ENCODE measurements at places on chromosomes 5 and 9. TPM values are rescaled to one million over a fixed set of nuclear protein-coding genes. Genes with fewer than 3 reads are reported as not detected.

- no peak for DNase-seq
These were observed 42.9 kb downstream of the TRIP13 start for GRCh38 chr5:935510-936084.

GRCh38 chr5:151427258-151427657 is 20.1 kb upstream of the SLC36A1 start:
- DNase-seq: no peak

- DNase-seq: no peak
These were observed 276.0 kb upstream of the DAP start for GRCh38 chr5:11037080-11037479.

DNA sequence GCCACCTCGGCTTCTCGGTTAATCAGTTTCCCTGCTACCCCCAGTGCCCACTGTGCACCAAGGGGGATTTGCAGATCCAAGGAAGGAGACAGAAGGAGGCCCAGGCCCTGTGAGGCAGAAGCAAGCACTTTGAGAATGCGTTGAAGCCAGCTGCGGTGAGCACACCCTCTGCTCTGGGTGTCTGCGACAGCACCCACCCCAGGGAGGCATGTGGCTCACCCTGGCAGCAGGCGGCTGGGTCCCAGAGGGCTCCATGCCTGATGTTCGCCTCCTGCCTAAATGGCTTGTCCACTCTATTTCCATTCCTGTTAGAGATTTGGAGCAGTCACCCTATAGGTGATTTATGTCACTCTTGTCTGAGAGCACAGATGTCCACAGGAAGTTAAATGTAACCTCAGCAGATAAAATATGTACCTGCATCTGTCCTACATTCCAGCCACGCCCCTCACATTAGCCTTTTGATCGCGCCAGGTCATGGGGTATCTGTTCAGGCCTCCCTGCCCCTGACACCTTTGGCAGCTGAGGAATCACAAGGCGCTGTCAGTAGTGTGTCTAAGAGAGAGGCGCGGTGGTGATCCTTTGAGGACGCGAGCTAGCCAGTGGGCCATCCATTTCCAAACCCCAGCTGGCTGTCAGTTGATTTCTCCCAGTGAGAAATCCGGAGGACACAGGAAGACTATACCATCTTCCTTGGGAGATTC is 28.1 kb downstream of the PTGES2 start:
- DNase-seq: no peak

DNA sequence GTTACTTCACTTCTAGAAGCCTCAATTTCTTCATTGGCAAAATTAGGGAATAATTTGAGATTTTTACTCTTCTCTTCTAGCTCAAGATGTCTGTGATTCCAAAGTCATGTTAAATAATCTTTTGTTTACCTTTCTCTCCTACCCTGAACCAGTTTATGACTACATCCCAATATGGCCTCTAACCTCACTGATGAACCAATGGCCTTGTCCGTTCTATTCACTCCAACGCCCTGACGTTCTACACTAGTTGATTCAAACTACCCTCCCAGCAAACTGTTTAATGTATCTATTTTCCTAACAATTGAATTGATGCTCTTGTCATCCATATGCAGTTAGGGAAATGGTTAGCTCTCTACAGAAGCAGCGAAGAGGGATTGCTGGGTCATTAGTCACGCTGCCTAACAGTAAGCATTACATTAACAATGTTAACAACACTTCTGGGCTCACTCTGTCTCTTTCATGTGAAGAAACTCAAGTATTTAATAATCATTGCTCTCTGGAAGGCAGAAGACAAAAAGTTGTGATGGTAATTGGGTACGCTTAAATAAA is 38.0 kb downstream of the RAPGEF1 start:
- DNase-seq: no peak

- DNase-seq: no peak
These were observed 56.5 kb downstream of the COL5A1 start for GRCh38 chr9:134698111-134698510.

GRCh38 chr9:79858508-79858907 is 286.7 kb downstream of the TLE4 start:
- no peak for DNase-seq

- no peak for DNase-seq
These were observed 31.6 kb upstream of the SNX2 start for GRCh38 chr5:122743261-122743660.

DNA sequence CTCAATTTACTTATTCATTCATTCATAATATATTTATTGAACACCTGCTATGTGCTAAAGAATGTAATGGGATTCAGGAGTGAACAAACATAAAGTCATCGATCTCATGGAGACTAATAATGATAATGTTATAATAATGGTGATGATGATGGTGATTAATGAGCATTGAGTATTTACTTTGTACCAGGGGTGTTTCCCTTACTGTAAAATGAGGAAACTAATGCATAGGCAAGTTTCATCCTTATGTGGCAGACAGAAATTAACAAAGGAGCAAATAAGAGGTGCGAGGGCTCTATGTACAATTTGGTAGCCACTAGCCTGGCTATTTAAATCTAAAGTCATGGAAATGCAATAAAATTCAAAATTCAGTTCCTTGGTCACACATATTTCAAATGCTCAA is 11.1 kb upstream of the LCP2 start:
- DNase-seq: no peak

Gene TAS2R1
- not detected for total RNA-seq

DNA sequence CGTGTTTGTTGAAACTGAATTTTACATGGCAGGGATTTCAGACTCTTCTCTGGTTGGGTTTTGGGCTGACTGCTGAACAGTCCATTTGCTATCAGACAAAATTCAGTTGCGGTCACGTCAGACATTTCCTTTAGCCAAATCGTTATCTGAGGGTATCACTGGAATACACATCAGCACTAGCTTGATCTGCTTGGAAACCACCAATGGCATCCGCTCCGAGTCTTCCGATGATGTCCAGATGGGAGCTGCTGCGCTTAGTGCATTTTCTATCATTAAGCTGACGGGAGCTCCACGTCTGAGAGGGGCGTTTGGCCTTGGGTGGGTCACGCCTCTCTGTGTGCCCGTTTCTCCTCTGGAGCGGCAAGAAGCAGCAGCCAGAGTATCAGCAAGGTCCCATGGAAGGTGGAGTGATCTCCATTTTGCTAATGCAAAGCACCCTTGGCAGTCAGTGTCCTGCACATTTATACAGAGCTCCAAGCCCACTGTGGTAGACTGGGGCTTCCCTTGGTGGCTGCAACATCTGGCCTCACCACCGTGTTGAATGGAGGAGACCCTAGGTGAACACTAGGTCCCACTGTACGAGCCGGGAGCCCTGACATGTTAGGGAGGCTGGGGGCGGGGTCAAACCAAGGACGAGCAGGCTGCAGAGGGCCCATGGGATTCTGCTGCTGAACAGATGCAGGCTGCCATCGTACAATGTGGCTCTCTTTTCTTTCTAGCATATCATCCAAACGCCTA is 134.6 kb upstream of the PHYKPL start:
- no peak for DNase-seq

DNA sequence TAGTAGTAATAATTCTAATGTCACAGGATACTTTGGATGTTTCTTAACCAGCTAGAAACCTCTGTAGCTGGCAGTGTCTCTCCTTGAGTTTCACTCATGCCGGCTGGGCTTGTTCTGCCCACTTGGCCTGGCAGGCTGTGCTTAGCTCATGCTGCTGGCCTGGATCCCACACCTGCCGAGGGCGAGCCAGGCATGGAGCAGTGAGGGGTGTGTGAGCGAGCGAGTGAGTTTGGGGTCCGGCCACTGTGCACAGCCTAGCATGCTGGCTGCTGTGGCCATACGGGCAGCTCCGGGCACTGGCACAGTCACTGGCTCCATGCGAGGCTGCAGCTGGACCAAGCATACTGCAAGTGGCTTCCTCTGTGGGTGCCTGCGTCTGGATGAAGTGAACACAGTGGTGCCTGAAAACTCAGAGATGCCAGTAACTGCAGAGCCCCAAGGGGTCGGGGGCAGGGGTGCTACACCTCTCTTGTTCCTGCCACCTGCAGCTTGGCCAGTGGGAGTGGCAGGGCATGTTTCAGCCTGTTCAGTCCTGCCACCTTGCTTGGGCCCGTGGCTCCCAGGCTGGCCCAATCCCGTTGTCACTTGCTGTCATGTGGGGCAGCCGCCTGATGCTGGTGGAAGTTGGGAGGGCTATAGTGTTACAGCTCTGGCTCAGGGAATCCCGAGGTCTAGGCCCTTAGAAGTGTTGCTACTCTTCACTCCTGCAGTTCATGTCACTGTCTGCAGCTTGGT is 9.9 kb downstream of the FSD1L start:
- no peak for DNase-seq

Gene MED27
- total RNA-seq: 27.5 TPM

GRCh38 chr5:10354048-10354872 is 765 bp downstream of the MARCHF6 start:
- peak; percentile 43 for DNase-seq

DNA sequence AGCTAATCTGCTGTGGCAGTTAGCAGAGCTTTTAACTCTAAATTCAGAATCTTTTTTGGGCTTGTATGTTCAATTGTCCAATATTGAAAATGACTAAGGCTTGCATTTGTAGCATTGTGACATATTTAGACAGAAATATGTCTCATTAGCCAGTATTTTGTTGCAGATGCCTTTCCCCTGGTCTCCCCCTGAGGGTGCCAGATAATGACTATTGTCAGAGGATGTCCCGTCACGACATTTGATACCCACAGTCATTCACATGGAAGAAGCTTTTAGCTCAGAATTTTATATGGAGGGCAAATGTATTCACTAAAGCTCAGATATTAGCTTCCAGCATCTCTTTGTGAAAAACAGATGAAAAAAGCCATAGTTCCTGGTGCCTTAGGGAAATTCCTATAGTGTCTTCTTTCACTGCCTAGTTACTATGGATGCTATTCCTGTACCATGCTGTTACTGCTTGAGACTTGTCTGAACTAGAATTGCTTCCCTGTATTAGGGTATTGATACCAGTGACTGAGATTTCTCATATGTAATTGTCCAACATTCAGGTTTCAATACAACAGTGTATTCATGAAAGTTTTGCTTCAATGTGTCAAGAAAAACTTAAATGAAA is 96.2 kb downstream of the CCDC192 start:
- DNase-seq: no peak

DNA sequence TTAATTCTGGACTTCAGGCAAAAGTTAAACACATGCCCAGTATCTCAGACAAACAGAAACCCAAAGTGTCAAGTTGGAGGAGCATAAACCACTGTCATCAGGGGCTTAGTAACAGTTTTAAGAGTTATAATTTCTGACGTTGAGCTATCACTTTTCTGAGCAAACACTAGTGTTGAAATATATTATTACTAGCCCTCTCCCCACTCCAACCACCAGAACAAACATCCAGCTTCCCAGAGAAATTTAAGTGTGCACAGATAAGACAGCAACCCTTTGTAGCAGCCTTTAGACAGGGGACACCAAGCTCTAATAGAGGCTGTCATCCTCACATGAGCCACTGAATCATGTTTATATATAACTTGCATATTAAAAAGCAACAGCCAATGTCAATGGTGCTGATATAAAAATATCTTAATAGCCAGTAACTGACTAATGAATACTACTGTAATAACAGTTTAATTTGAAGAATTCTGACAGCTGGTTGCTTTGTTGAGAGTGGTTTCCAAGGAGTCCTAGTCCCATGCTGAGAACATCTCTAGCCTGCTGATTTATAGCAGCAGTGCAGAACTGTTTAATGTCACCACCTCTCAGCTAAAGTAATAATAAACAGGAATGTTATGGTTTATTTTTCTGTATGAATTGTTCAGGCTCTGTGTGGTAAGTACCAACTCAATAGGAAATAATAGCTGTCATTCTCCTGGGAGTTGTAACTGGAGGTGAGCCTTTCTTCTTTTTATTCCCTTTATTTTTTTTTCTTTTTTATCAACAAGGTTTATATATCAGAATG is 528.7 kb upstream of the ZNF608 start:
- DNase-seq: no peak

DNA sequence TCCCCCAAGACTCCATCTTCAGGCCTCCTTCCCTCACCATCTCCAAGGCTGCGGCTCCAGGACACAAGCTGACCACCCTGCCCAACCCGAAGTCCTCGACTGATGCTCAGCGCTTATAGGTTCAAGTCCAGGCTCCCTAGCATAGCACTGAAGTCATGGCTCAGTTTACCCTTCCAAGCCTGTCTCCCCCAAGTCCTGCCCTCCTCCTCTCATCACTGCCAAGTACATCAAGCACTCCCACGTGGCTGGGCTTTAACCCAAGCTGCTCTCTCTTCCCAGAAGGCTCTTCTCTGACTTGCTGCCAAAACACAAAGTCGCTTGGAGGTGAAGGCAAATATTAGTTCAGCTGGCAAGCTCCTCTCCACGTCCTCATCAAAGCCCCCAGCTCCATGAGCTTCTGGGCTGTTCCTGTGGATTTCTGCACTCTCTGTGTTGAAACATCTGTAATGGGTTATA is 22.1 kb upstream of the MARCHF6 start:
- no peak for DNase-seq

GRCh38 chr9:136628268-136628667 is 34.4 kb upstream of the EGFL7 start:
- no peak for DNase-seq

DNA sequence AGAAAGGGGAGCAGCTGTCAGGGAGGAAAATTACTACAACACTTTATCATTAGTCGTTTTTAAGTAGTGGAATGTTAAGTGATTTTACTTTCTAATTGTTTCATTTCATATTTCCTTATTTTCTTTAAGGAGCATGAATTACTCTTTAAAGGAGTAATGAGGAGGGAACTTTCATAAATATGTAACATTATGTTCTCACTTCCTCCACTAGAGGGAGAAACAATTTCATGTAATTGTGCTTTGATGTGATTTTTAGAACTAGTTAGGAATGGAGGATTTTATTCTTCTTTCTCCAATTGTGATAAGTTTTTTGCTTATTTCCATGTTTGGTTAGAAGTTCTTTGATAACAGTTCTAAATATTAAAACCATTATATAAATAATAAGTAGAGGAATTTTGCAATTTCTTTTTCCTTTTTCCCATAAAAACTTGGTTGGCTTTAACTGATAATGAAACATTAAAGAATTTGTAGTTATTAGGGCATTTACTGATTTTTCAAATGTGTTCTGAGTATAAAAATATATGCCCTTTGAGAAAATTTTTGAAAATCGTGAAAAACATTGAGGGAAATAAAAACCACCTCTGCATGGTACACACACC is 25.6 kb downstream of the CEP78 start:
- DNase-seq: no peak

Gene TLX3
- 0.16 TPM for total RNA-seq

DNA sequence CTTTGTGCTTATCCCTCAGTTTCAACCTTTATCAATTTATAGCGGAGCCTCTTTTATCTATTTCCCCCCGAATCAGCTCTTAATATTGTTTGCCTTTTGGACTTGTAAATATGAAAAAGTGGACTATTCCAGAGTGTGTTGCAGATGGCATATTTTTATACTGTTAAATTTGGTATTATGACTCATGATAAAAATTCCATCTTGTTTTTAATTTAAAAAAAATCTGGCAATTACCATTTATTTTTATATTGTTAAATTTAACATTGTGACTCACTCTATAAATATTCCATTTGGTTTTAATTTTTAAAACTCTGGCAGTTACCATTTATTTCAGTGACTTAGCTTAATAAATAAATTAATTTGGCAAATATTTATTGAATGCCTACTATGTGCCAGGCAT is 37.5 kb downstream of the RBM27 start:
- DNase-seq: no peak

Measured in WTC11 (cell line).